Motor neuron (in vitro differentiated cells): ENCODE measurements at places on chromosomes 13 and 19. TPM values are rescaled to one million over a fixed set of nuclear protein-coding genes. Genes with fewer than 3 reads are reported as not detected.

PTGIR gene
- total RNA-seq, result 0.55 and 0.73 TPM in 2 replicates

PRTN3 gene
- 0.78 and 1.2 TPM in 2 replicates for total RNA-seq

LRFN3 gene
- 4.5 and 6.1 TPM in 2 replicates for total RNA-seq

PPP1R12C gene
- total RNA-seq, result 36.5 and 49.5 TPM in 2 replicates
